Activated CD8-positive, alpha-beta T cell treated with anti-CD3 and anti-CD28 coated beads for 36 hours (primary cell): ENCODE measurements at places on chromosomes 1 and 21. TPM values are rescaled to one million over a fixed set of nuclear protein-coding genes. Genes with fewer than 3 reads are reported as not detected.

DNA sequence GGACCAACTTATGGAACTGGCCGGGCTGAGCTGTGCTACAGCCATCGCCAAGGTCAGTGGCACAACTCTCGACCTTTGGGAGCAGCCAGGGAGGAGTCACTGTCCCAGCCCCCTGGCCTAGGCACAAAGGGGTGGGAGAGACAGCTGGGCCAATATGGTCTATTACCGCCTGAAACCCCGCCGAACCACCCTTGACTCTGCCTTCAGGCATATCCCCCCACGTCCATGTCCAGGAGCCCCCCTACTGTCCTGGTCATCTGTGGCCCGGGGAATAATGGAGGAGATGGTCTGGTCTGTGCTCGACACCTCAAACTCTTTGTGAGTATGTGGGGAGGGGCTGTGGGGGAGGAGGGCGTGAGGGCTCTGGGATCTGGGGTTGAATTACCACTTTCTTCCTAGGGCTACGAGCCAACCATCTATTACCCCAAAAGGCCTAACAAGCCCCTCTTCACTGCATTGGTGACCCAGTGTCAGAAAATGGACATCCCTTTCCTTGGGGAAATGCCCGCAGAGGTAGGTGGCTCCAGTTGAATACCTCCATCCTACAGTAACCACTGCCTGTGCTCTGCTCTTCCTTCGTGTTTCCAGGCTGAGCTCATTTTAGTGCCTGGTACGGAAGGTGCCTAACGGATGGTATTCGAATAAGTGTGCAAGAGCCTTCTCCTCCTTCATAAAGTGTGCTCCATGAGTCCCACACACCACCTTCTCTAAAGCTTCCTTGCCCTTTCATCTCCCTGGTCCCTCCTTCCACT, 758 bp downstream of the NAXE start:
- peak; percentile 11 for DNase-seq

- no peak for DNase-seq
Measured at GRCh38 chr1:106534612-106535011, 521.9 kb upstream of the PRMT6 start.

DNA sequence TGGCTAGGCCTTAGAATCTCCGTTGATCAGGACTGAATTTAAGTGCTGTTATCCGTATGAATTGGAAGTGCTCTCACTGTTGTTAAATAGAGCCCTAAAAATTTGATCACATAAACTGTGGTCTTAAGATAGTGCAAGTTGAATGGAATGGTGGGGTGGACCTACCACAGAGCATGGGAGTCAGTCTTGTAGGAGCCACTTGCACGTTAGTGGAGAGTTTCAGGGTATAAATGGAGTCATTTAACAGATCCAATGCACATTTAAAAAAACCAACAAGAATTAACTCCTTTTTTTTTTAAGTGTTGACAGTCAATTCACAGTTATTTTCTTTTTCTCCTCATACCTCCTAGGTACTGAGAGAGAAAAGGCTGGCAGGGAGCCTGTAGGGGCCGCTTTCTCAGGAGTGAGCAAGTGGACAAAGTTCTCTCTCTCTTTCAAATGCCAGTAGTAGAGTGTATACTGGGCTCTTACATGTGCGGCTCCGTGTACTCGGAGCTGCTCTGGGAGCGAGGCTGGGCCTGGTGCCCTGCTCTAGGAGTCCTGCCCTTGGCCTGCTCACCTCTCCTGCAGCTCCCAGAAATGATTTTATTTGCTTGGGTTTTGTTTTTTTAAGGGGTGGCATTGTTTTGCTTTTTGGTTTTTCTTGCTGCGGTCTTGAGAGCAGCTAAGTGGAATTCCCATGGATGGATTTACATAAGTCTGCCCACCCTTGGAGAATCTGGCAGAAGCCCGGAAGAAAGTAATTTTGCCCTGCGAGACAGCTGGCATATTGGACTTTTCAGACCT, 91.3 kb downstream of the ATP5PO start:
- DNase-seq, result no peak

- DNase-seq, result no peak
Measured at GRCh38 chr1:16088351-16088911, 15.0 kb upstream of the FAM131C start.

GRCh38 chr1:24341260-24341659, 22.1 kb downstream of the GRHL3 start:
- no peak for DNase-seq

DNA sequence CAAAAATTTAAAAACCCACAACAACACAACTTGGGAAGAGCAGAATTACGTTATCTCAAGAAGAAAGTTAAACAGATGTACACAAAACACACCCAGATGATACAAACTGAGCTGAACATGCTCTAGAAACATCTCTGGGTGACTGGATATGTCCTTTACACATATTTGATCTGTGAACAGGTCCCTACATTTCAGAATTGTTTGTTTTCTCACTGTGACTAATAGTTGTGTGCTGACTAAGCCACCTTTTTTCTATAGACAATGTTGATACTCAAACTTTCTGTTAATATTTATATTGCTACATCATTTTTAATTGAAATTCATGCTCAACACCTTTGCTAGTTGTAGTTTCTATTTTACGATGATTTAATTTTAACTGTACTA, 1.0 kb upstream of the F11R start:
- DNase-seq, result no peak

GRCh38 chr1:181386951-181387350, 96.4 kb upstream of the CACNA1E start:
- no peak for DNase-seq

DNA sequence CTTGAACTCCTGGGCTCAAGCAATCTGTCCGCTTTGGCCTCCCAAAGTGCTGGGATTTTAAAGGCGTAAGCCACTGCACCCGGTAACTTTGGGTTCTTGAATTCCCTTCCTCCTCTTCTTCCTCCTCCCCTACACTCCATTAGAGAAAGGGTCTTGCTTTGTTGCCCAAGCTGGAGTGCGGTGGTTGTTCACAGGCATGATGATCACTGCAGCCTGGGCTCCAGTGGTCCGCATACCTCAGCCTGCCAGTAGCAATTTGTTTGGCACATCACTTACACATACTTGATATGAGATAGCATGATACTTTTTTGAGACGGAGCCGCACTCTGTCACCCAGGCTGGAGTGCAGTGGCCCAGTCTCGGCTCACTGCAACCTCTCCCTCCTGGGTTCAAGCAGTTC, 2.2 kb downstream of the DEGS1 start:
- DNase-seq, result no peak

FRRS1 gene
- total RNA-seq, result 4.0 TPM
